ENCODE measurements at places on chromosomes 1 and 21.

DNA sequence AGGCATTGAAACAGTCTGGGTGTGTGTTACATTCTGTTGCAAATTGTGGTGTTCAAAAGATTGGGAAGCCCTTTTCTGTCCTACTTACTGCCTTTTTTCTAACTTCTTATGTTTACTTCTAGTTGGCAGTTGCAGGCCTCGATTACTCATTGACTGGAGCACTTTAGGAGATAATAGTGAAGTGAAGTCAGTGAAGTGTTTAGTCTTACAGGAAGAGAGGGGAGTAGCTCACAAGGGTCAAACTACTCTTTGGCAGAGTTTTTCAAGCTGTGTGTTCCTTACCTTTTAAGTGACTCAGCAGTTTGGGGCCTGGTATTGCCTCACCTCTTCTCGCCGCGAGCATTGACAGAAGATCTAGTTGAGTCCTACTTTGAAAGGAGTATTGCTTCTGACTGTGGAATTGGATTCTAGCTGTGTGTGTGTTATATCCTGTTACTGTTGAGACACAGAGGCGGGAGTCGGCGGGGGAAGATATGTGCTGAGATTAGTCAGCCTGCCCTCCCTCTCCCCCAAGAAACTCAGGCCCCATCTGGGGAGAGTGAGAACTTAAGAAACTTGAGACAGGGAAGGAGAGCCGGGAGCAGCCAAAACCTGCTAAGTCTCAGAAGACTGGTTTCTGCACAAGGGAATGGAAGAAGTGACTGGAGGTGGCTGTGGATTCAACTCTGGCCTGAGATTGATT, 19.3 kb downstream of the AHCYL1 start:
- H3K4me1 ChIP-seq = peaks cover 14% of the 10 kb centered on the region
- no peaks in the 10 kb centered on the region for H3K27me3 ChIP-seq
- H3K36me3 ChIP-seq = peaks cover 7% of the 10 kb centered on the region
- peak overlapping the region; percentile 32 for H3K4me3 ChIP-seq
- H3K27ac ChIP-seq = peak overlapping the region; percentile 57
- DNase-seq = no peak

DNA sequence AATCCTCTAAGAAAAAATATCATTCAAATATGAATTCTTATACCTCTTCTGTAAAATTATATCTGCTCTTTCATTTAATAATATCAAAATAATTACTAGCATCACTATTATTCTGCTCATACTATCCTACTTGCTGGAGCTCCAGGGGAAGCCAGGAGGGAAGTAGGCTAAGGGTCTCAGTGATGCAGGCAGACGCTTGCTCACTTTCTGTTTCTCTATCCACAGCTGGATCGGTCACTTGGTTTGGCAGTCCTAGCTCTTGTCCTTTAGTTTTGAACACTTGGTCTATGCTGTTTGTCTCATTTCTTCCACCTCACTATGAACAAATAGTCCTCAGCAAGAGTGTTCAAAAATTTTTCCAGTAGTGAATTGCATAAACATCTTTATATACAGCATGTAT, 11.3 kb downstream of the CCDC190 start:
- no peaks in the 10 kb centered on the region for H3K4me1 ChIP-seq
- no peak for DNase-seq
- no peaks in the 10 kb centered on the region for H3K36me3 ChIP-seq
- no peak overlapping the region for H3K4me3 ChIP-seq
- peaks cover 38% of the 10 kb centered on the region for H3K27me3 ChIP-seq
- H3K27ac ChIP-seq = no peak overlapping the region

GRCh38 chr1:212671342-212672031, 28.2 kb downstream of the BATF3 start:
- peaks cover 13% of the 10 kb centered on the region for H3K27me3 ChIP-seq
- DNase-seq = no peak
- peaks cover 3% of the 10 kb centered on the region for H3K36me3 ChIP-seq
- H3K27ac ChIP-seq = no peak overlapping the region
- H3K4me1 ChIP-seq = peaks cover 13% of the 10 kb centered on the region
- H3K4me3 ChIP-seq = no peak overlapping the region

DNA sequence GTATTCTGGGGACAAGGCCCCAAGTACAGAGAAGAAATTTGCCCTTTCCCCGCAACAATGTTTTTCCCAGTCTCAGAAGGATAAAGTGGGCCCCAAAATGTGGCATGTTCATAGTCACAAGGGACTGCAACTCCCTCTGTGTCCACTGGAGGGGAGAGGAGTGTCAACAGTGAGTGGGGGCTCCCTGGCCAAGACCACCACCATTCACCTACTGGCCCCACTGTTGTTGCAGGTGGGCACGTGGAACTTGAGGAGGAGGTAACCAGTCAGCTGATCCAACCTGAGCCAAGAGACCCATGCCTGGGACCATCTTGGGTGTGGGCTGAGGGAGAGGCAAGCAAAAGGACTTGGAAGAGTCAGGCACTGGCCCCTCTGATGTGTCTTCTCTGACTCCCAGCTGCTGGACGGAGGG, 777 bp downstream of the NUDT17 start:
- H3K36me3 ChIP-seq = peaks cover 25% of the 10 kb centered on the region
- H3K27me3 ChIP-seq = no peaks in the 10 kb centered on the region
- peak; percentile 29 for DNase-seq
- H3K4me3 ChIP-seq = no peak overlapping the region
- H3K27ac ChIP-seq = no peak overlapping the region
- peaks cover 7% of the 10 kb centered on the region for H3K4me1 ChIP-seq

- H3K36me3 ChIP-seq = no peaks in the 10 kb centered on the region
- H3K27ac ChIP-seq = no peak overlapping the region
- DNase-seq = no peak
- no peaks in the 10 kb centered on the region for H3K4me1 ChIP-seq
- H3K4me3 ChIP-seq = no peak overlapping the region
- H3K27me3 ChIP-seq = no peaks in the 10 kb centered on the region
Observed at GRCh38 chr21:33734291-33734690, 92.0 kb downstream of the ITSN1 start.

- H3K27ac ChIP-seq = peak overlapping the region; percentile 98
- H3K4me1 ChIP-seq = peaks cover 37% of the 10 kb centered on the region
- no peak for DNase-seq
- no peaks in the 10 kb centered on the region for H3K27me3 ChIP-seq
- no peak overlapping the region for H3K4me3 ChIP-seq
Observed at GRCh38 chr1:210330279-210330866, 1.7 kb downstream of the HHAT start.

GRCh38 chr1:80846966-80847365, 953.8 kb upstream of the ADGRL2 start:
- H3K4me1 ChIP-seq = no peaks in the 10 kb centered on the region
- no peaks in the 10 kb centered on the region for H3K36me3 ChIP-seq
- no peak for DNase-seq
- no peak overlapping the region for H3K27ac ChIP-seq

DNA sequence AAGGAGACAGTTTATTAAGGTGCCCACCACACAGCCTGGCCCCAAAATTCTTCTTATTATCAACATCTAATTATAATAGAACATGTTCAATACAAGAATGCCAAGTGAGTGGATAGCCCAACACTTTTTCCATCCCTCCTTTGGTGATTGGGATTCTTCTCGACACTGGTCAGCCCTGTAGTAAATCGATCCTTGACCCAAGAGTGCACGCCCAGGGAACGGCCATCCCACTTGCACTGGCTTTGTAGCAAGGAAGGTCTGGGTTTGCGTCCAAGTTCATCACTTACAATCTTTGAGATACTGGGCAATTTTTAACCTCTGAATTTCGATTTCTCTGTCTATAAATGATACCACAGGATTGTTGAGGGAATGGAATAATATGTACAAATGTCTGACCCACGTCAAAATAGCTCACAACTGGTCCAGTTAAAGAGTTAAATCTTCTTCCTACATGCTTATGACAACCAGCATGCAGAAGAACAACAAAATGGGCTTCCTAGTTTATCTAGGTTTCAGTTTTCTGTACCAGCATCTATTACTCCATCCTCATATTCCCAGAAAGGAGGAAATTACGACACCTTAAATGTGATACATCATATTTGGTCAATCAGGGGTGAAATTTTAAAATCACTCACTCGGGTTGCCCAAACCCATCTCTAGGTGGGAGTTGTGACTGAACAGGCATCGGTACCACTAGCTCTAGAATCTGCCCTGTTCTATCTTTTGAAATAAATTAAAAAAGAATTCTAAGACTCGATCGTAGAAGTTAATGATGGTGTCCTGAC, 161.8 kb downstream of the CLIC6 start:
- no peak for DNase-seq
- peak overlapping the region; percentile 19 for H3K27ac ChIP-seq
- peaks cover 66% of the 10 kb centered on the region for H3K36me3 ChIP-seq
- no peak overlapping the region for H3K4me3 ChIP-seq

GRCh38 chr1:190068304-190068703, 409.4 kb downstream of the BRINP3 start:
- no peaks in the 10 kb centered on the region for H3K4me1 ChIP-seq
- no peaks in the 10 kb centered on the region for H3K27me3 ChIP-seq
- no peak for DNase-seq
- no peaks in the 10 kb centered on the region for H3K36me3 ChIP-seq
- H3K4me3 ChIP-seq = no peak overlapping the region

DNA sequence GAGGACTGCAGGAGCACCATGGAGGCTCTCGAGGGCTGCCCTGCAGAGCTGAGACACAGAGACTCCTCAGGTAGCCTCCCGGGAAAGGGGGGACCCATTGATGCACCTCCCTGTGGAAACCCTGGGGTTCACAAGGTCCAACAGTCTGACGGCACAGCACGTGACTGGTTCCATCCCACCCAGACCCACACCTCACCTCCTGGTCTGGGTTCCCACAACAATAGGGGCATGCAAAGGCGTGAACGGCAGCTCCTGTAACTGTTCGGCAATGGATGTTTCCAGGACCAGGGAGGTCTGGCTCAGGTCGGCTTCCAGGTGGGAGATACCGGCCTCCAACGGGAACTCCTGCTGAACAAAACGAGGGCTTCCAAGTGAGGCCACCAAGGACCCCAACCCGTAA, 86.8 kb downstream of the NPHP4 start:
- no peak overlapping the region for H3K4me3 ChIP-seq
- no peaks in the 10 kb centered on the region for H3K27me3 ChIP-seq
- no peaks in the 10 kb centered on the region for H3K36me3 ChIP-seq
- no peak for DNase-seq
- H3K27ac ChIP-seq = no peak overlapping the region
- peaks cover 3% of the 10 kb centered on the region for H3K4me1 ChIP-seq

DNA sequence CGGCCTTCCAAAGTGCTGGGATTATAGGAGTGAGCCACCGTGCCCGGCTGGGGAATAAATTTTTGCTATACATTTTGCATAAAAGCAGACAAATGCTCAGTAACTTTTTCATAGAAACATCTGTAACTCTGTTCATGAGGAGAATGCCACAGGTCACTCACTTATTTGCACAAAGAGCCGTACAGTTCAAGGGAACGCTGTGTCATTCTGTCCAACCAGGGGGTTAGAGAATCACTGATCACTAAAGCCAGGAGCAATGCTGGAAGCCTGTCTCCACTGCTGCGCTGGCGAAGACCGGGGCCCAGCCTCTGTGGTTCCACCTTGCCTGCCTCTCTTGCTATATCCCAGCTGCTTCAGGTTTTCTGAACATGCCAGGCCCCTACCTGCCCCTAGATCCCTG, 58.3 kb downstream of the RUNX1 start:
- H3K27me3 ChIP-seq = no peaks in the 10 kb centered on the region
- DNase-seq = no peak
- peak overlapping the region; percentile 93 for H3K27ac ChIP-seq
- peaks cover 63% of the 10 kb centered on the region for H3K4me1 ChIP-seq
- peak overlapping the region; percentile 91 for H3K4me3 ChIP-seq
- peaks cover 31% of the 10 kb centered on the region for H3K36me3 ChIP-seq

DNA sequence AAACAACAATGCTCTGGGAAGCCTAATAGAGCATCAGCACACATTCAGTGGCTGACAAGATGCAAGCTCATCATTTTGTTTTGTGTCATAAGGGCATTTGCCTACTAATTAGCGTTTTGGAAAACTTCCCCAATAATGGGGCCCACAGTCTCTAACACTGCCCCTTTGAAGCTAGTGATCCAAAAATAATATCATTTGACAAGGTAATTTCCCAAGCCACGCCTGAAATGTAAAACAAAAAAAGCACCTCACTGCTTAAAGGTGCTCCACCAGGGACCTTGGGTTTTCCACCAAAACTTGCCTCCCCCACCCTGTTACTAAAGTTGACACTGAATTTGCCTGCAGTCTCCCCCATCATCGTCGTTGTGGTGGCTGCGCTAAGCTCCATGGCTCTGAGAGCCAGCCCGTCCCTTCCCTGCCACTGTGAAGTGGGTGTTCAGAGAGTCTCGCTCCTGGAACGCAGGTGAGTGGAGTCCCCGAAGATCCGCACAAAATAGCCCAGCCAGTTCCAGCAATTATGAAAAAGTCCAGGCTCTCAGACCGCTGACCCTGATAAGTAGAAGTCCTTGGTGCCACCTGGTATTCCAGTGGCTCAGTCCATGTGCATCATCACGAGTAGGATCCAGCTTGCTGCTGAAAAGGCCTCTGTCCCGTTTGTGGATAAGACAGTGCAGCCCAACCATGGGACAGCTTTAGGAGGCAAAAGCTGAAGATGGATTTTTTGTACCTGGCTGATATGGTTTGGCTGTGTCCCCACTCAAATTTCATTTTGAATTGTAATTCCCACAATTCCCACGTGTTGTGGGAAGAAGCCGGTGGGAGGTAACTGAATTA, 52.2 kb downstream of the RAB3GAP2 start:
- no peak overlapping the region for H3K27ac ChIP-seq
- peaks cover 11% of the 10 kb centered on the region for H3K36me3 ChIP-seq
- DNase-seq = no peak
- no peaks in the 10 kb centered on the region for H3K27me3 ChIP-seq
- no peak overlapping the region for H3K4me3 ChIP-seq

DNA sequence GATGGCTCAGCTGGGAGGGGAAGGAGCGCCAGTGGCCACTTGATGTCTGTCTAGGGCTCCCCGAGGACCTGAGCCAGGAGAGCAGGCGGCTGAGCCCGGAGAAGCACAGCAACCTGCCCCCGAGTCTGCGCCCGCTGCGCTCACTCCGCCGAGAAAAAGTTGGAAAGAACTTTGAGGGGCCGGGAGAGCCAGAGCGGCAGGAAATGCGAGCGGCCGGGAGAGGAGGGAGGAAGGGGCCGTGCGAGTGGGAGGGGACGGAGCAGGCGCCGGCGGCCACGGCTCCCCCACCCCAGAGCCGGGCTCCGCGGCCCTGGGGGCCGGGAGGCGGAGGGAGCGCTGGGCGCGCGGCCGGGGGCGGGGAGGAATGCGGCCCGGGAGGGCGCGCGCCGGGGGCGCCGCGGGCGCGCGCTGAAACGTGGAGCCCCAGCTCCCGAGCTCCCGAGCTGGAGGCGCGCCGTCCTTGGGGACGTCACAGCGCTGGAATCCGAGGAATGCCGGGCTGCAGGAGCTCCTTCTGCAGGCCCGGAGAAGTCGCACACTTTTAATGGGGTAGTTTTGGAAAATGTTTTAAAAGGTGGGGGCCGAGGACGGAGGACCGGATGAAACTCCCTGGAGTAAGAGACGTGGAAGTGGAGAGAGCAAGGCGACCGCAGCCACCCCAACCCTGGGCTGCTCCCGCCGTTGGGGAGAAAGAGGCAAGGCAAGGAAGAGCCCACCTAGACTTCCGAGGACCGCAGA, at the start of gene PTPN14:
TSS of gene PTPN14 (minus strand) at position 167 of the 738 bp plus-strand sequence. CDS start 86,799 bp downstream, outside the sequence.
- H3K4me3 ChIP-seq = no peak within 1 kb of the TSS
- peaks cover 67% of the 10 kb centered on the region for H3K27me3 ChIP-seq
- DNase-seq = no peak
- H3K27ac ChIP-seq = no peak within 1 kb of the TSS
- no peaks in the 10 kb centered on the region for H3K36me3 ChIP-seq

- peaks cover 23% of the 10 kb centered on the region for H3K27me3 ChIP-seq
- H3K4me1 ChIP-seq = no peaks in the 10 kb centered on the region
- H3K36me3 ChIP-seq = no peaks in the 10 kb centered on the region
- H3K27ac ChIP-seq = no peak overlapping the region
Observed at GRCh38 chr1:83990734-83991133, 8.2 kb downstream of the TTLL7 start.

GRCh38 chr1:89804642-89805237, 16.1 kb upstream of the LRRC8D start:
- H3K4me3 ChIP-seq = no peak overlapping the region
- H3K27me3 ChIP-seq = peaks cover 6% of the 10 kb centered on the region
- no peaks in the 10 kb centered on the region for H3K36me3 ChIP-seq
- H3K4me1 ChIP-seq = no peaks in the 10 kb centered on the region
- peak; percentile 82 for DNase-seq
- H3K27ac ChIP-seq = no peak overlapping the region

All from effector memory CD8-positive, alpha-beta T cell (primary cell).